HCEC 1CT (cell line): ENCODE measurements at places on chromosomes 3 and 15.

- peak; percentile 82 for DNase-seq
Observed at GRCh38 chr15:64460724-64461720, 644 bp downstream of the ZNF609 start.

DNA sequence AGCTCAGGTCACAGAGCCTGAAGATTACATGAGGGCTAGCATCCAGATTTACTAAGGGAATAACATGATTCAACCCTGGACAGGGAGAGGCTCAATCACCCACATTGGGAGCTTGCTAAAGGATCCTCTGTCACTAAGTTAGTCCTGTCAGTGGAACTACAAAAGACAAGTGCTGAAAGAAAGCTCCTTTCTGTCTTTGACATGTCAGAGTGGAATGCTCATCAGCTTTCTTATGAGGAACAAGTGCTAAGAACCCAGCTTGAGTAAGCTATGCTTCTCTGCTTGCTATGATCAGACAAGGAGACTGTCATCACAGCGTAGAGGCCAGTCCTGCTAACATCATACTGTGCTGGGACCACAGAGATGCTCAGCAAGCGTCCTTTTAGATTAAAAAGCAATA is 74.5 kb downstream of the MB21D2 start:
- DNase-seq, result no peak

DNA sequence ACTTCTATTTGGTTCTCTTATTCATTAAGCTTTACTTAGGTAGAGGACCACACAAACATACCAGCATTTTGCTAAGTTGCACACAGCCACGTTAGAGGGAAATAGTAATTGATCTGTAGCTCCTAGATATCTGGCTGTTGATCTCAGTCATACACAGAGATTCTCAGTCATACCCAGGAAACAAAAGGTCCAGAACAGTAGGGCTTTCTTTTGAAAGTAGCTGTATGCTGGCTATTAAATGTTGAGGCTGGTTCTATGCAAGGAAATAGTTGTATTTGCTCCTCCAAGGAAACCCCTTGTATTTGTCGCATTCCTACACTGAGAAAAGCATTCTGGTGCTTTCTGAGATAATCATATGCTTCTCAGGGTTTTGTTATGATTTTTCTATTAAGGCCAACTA is 523.8 kb downstream of the SOX2 start:
- DNase-seq, result no peak

GRCh38 chr3:168085491-168086119 is 10.1 kb downstream of the GOLIM4 start:
- no peak for DNase-seq

GRCh38 chr3:71393093-71393492 is 190.4 kb downstream of the FOXP1 start:
- DNase-seq, result peak; percentile 9

- peak; percentile 23 for DNase-seq
Observed at GRCh38 chr3:60304112-60304511, 947.1 kb downstream of the FHIT start.

DNA sequence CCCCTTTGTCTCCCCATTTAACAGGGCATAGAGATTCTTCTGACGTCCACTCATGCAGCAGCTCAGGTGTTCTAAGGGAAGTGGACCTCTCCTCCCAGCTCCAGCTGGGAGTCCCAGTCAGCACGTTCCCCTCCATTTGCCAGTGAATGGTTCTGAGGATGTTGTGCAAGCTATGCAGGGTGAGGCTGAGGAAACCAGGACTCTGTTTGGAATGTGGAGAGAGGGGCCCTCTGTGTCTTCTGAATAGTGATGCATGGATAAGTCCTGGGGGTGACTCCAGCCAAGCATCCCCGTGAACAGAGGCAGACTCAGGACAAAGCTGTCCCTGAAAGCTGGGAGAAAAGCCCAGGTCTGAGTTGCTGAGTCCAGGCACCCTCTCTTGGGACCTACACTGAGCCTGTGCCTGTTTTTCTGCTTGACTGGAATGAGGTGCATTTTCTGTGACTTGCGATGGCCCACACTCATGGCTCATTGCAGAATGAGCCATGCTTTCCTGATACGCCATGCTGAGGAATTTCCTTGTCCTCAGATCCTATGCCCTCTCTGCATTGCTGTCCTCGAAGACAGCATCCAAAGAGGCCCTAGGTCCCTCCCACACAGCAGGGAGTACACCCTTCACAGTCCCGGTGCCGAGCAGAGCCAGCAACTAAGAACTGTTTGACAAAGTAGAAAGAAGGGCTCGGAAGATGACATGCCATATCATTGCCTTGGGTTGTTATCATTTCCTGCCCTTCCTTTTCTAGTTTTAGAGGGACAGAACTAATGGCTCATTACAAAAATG is 185.2 kb downstream of the ATP10A start:
- DNase-seq, result no peak

GRCh38 chr15:76753131-76753530 is 152.0 kb downstream of the SCAPER start:
- DNase-seq, result no peak

GRCh38 chr3:37944391-37944842 is 46.2 kb upstream of the VILL start:
- DNase-seq, result peak; percentile 52

- no peak for DNase-seq
Observed at GRCh38 chr3:64384561-64384960, 159.3 kb upstream of the PRICKLE2 start.

DNA sequence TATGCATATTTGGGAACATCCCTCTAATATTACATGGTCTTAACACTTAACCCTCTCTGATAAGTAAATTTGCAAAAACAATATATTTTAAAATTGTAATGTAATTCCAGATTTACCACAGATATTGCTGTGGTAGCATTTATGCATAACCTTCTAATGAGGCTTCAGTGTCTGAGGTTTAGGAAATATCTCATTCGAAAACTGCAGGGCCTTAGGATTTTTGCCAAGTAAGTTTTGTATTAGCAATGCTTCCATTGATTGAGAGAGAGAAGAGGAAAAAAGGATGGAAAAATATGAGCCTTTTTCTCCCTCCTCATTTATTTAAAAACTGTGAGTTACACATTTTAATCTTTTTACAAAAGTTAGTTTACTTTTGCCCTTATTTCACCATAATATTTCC is 294.6 kb downstream of the EPHA3 start:
- no peak for DNase-seq

GRCh38 chr15:42375941-42376340 is 16.6 kb downstream of the CAPN3 start:
- DNase-seq, result no peak

DNA sequence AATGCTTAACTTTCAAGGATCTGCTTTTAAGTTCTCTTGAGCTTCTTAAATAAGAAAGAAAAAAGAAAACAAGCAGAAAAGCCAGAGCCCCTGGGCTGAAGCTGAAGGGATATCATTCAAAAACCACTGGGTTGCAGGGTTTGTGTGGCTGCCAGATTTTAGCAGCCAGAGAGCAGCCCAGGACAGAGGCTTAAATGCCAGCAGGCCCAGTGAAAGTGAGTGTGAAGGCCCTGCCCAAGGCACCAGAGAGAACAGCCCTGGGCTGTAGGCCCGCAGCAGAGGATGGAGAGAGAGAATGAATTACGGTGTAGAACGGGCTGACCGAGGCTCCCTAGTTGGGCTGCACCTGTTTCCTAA is 106.3 kb upstream of the BOC start:
- DNase-seq, result no peak

DNA sequence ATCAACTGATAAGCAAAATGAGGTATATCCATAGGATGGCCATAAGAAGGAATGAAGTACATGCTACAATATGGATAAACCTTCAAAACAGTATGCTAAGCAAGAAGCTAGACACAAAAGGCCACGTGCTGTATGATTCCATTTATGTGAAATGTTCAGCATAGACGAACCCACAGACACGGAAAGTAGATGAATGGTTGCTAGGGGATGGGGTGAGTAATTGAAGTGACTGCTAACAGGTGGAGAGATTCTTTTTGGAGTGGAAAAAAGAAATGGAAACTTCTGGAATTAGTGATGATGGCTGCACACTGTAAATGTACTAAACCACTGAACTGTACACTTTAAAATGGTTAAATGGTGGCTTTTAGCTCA is 630 bp upstream of the EFCAB12 start:
- DNase-seq, result no peak

DNA sequence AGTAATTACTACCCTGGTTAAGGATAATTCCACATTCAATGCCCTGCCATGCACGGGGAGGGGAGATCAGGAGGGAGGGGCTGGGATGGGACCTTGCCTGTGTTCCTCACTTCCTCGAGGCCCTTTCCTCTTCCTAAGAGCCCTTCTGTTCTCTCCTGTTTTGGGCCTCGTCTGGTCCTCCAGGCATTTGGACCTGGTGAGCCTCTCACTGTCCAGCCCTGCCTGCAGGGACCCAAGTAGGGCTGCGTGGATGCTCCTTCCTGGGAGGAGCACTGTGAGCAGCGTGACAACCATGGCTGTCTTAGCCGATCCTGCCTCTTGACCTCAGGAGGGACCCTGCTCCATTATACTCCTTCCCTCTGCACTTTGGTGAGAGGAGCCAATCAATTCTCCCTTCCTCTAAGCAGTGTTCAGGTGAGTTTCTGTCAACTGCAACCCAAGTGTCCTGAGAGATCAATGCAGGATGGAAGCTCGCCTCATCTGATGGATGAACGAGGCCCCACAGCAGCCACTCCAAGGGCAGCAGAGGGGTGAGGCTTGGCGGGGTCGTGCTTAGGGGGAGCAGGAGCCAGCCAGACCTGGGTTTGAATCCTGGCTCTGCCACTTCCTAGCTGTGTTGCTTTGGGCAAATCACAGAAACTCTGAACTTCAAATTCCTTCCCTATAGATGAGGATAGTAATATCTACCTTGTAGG is 92.5 kb downstream of the IQSEC1 start:
- DNase-seq, result no peak

DNA sequence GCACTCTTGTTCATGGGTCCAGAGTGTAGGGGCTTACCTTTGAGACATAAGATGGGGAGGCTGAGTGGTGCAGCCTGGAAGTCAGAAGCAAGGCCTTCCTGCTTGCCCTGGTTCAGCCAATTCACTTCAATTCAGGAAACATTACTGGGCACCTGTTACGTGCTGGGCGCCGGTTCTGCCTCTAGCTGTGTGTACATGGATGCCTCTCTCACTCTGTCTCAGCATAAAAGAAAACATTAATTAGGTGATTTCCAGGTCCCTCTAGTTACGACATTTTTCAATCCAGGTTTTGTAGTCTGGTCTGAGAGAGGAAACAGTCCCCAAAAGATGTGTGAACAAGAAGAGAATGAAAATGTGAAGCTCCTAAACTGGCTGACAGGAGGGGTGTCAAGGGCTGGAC is 1.2 kb downstream of the RTP1 start:
- DNase-seq, result no peak

DNA sequence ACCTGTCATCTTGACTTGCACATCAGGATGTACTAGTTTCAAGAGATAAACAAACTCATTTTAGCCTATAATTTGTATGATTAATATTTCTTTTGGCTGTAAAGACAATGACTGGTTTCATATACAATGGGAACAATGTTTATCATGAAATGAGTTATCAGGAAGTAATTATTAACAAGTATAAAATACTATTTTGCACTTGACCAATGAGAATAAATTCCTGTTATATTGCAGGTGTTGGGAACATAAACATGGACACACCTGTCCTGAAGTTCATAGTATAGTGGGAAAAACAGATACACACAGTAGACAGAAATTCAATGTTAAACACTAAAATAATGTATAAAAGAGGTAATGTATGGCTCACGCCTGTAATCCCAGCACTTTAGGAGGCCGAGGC is 56.9 kb downstream of the UBR1 start:
- DNase-seq, result no peak

GRCh38 chr3:82186017-82186416 is 424.6 kb upstream of the GBE1 start:
- DNase-seq, result no peak
